Forelimb muscle (tissue), 1 donor: ENCODE measurements at places on chromosomes 5 and 9. TPM values are rescaled to one million over a fixed set of nuclear protein-coding genes. Genes with fewer than 3 reads are reported as not detected.

- no peak for DNase-seq
These were observed 38.5 kb upstream of the GZMA start for GRCh38 chr5:55063899-55064298.

GRCh38 chr5:54908774-54909525 is 76.4 kb downstream of the ESM1 start:
- no peak for DNase-seq

- DNase-seq, result no peak
These were observed 474.3 kb upstream of the KIF2A start for GRCh38 chr5:61831736-61832135.

DNA sequence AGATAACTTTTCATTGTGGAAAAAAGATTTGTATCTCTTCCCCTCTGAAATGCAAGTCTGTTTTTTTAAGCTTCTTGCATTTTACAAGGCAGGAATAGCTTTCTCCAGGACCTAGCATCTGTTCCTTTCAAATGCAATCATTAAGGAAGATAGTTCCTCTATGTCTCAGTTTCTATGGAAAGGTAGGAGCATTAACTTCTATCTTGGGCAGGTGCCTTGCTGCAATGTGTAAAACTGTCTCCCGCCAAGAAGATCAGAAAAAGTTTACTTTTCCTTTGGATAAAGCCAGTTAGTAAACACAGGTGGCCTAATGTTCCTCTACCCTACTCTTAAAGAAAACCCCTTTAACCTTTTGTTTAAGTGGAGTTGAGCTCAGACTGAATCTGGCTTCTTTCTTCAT is 560.6 kb upstream of the CYLC2 start:
- DNase-seq, result no peak

DNA sequence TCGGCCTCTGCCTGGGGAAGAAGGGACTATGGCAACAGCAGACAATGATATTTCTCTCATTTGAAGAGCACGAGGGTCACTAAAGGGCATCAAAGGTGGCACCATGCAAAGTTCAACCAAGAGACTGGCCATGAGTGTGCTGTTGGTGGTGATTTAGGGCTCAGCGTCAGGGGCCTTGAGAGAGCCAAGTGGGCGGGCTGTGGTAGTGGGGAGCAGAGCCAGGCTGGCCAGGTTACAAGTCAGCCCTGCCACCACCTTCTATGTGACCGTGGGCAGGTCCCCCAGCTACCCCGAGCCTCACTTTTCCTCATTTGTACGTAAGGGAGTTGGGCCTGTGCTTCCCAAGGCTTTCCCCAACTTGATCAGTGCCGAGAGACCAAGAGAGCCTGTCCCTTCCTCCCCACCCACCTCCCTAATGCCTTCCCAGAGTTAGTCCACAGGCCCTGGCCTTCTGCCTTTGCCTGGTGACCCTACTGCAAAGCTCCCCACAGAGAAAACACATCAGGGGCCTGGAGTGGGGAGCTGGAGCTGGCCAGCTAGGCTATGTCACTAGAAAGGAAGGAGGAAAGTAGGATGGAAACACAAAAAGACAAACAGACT is 104.3 kb downstream of the PDE6A start:
- DNase-seq, result no peak

Gene KIAA0825
- 2.2 TPM for polyA plus RNA-seq

Gene SLCO4C1
- 2.3 TPM for polyA plus RNA-seq
